ENCODE measurements at places on chromosomes 5 and 9.

DNA sequence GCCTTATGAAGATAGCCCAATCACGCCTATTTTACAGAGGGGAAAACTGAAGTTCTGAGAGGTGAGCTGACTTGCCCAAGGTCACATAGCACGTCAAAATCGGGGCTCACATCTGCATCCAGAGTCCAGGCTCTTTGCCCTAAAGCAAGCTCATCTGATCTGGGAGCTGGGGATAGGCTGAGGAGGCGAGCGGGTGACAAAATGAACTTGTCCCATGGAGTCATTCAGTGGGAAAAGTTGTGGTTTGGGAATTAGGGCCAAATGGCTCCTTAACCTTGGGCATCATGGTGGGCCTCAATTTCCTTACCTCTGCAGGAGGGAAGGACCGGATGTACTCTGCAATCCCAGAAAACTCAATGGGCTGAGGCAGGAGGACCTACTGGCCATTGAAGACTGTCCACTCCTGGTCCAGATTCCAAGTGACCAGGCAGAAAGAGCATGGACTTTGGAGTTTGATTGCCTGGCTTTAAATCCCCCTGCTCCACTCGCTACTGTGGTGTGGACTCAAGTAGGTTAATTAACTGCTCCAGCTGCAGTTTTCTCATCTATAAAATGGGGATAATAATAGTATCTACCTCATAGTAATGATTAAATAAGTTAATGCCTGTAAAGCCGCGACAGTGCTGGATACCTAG, 160.4 kb downstream of the RGS3 start:
- no peak for DNase-seq

DNA sequence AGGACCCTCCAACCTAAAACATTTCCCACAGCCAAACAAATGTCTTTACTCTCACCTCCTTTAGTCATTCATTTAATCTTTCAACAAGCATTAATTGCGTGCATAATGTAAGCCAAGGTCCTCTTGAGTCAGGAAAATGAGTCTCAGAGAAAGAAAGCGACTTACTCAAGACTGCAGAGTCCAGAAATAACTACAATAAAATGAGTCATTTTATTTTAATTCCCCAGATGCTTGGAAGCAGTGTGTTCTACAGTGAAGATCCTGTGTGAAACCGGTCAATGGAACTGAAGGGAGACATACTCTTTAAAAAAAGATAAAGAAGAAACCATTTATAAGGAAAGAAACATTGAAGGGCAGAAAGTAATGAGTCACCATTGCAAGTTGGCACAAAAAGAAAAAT, 513.7 kb downstream of the CDK5RAP2 start:
- no peak for DNase-seq

DNA sequence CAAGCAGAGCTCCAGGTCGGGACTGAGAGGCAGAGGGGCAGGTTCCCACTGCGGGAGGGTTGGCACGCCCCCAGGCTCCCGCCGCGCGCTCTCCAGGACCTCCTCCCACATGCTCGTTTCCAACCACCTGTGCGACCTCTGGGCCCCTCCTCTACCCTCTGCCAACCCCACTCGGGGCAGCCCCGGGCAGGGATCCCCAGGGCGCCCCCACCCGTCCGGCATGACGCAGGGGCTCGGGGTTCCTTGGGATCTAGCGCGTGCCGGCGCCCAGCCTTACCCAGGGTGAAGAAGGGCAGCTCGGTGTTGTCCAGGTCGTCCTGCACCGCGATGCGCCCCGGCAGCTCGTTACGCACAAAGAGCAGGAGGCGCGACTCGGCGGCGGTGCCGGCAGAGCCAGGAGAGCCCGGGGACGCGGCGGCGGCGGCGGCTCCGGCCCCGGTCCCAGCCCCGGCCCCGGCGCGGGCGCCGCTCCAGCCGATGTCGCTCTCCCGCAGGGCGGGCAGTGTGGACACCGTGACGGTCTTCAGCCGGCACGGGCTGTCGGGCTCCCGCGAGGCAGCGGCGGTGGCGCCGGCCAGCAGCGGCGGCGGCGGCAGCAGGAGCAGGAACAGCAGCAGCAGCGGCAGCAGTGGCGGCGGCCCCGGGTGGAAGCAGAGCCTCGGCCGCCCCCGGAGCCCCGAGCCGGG, 494 bp downstream of the ASTN2 start:
- DNase-seq, result peak; percentile 31

GRCh38 chr5:122704247-122705036, 70.4 kb upstream of the SNX2 start:
- DNase-seq, result no peak

DNA sequence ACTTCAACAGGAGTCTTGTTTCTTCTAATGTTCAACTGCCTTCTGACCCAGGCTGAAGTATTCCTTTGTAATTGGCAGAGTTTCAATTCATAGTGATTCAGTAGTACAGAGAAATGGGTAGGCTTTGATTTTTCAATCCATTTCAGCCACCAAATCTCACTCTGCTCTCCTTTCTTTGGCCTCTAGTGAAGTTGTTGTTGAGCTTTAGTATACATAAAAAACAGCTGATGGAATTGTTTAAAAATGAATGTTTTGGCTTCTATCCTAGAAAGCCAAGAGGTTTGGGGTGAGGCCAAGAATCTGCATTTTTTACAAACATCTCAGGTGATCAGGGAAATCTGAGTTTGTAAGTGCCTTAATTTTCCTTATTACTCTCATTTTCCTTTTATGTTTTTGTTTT, 182.9 kb upstream of the MAP1B start:
- no peak for DNase-seq

Measured in D721Med (cell line).